ENCODE measurements at places on chromosomes 6 and 20.
A peak's percentile ranks its signal among the peaks of the same experiment; 100 is the strongest.

- no peak for DNase-seq
Measured at GRCh38 chr6:84137989-84138575, 89.4 kb downstream of the CEP162 start.

DNA sequence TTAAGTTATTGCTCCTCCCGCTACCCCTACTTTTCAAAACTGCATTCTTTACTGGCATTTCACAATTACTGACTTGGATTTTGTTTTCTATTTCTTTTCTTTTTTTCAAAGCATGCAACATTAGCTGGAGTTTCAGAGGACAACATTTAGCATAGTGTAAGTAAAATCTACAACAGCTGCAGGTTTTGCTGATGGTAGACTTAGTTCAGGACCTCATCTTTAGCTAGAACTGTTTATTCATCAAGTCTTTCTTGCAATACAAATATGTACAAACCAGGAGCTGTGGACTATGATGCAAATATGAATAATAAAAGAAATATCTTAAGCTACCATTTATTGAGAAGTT lies 728 bp upstream of the CEP162 start:
- no peak for DNase-seq

- no peak for DNase-seq
Measured at GRCh38 chr6:2714111-2714895, 36.4 kb downstream of the MYLK4 start.

DNA sequence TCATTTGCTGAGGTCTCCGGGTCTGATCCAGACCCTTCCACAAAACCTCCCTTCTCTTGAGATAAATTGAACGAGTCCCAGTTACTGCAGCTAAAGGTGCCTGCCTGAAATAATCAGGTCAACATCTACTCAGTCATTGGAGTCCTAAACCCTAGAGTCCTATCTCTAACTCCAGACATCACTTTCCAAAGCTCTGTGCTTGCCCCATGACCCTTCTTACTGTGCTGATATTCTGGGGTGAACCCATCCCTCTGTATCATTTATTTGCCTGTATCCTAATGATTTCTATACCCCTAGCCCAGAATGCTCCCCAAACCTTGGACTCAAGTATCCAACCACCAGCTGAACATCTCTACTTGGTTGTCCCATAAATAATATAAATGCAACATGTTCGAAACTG lies 35.7 kb downstream of the CD83 start:
- DNase-seq: no peak

- no peak for DNase-seq
Measured at GRCh38 chr6:121912905-121913304, 477.5 kb downstream of the GJA1 start.

GRCh38 chr6:161011492-161012480 lies 20.2 kb downstream of the MAP3K4 start:
- no peak for DNase-seq

GRCh38 chr6:136012198-136012887 lies 160.8 kb downstream of the PDE7B start:
- DNase-seq: no peak

DNA sequence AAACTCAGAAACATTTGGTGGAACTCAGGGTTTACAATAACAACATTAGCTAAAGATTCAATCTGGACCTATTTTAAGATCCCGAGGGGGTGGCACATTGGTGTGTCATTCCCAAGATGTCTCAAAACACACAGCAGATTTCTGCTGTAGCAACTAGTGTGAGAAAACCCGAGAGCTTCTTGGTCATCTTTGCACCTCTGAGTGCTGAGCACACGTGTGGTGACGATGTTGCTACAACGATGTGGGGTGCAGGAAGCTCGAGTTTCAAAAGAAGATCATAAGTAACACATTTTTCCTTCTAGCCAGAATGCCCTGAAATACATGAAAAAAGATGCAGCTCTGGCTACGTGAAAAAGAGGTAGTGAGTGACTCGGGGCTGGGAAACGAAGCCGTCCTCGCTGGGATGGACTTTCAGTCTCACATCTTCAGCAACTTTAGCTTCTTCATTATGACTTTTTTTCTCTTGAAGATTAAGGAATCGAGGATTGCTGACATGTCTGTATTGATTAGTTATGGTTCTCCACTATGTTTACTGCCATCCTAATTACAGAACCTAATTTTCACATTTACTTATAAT lies 1.5 kb downstream of the RAMACL start:
- no peak for DNase-seq

DNA sequence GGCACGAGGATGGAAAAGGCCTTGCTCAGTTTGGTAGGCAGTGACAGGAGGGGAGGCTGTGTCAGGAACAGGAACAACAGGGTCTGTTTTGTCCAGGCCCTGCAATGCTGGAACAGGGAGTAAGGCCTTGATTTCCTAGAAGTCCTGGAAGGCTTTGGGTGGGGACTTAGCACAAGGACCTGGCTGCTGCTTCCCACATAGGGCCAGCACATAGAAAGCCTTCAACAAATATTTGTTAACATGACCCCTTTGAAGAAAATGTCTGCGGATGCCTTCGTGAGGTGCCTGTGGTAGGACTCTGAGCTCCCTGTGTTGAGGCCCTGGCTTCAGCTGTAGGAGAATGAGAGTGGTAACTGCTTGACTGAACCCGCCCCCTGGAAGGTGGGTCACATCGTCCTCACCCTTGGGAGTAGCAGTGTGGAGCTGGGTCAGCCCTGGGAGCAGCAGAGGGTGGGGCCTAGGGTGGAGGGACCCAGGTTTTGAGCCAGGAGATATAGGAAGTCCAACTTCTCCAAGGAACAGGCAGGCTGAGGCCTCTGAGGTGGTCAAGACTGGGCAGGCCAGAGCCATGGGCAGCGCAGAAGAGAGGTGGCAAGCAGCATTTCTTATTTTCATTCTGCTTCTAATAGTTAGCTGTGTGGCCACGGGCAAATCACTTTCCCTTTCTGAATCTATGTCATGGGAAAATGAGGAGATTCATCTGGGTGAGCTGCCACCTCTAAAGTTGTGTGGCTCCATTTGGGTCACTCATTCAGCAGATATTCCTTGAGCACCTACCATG lies 50.0 kb downstream of the CNBD2 start:
- DNase-seq: no peak

- DNase-seq: no peak
Measured at GRCh38 chr6:25413207-25413905, 134.2 kb downstream of the CARMIL1 start.

GRCh38 chr6:63803371-63803770 lies 167.8 kb downstream of the PHF3 start:
- DNase-seq: no peak

GRCh38 chr6:143087856-143088255 lies 27.2 kb downstream of the AIG1 start:
- DNase-seq: no peak

- DNase-seq: no peak
Measured at GRCh38 chr6:158648682-158649131, 1.1 kb upstream of the SYTL3 start.

DNA sequence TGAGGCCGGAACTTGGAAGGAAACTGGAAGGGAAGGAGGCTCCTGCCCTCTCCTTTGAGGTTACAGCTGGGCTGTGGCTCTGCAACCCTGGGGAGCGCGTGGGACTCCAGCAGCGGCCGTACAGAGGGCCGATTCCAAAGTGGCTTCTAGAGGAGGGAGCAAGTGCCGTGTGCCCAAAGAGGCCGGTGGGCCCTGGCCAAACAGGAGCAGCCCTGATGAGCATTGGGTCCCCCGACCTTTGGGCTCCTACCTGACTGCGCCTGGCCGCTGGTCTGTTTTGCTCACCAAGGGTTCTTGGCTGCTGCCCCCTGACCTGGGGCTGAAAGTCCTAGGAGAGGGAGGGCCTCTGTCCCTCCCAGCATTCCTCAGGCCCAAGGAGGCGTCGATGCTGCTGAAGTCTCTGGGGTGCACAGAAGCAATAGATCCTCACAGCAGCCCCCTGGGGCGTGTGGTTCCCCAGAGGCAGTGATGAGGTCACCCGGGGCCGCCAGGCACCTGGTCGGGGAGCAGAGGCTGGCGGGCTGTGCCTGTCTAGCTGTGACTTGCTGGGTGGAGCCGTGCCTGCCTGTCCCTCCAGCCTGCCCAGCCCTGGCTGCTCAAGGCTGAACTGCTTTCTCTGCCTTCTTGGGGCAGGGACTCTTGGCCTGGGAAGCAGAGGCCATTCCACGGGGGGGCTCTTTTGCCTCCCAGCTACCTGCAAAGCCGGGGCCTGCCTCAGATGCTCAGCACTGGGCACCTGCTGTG lies 9.8 kb downstream of the RBM38 start:
- no peak for DNase-seq

GRCh38 chr20:46731770-46732169 lies 22.3 kb downstream of the SLC2A10 start:
- DNase-seq: no peak

- DNase-seq: no peak
Measured at GRCh38 chr20:23574977-23575376, 6.7 kb upstream of the CST9L start.

DNA sequence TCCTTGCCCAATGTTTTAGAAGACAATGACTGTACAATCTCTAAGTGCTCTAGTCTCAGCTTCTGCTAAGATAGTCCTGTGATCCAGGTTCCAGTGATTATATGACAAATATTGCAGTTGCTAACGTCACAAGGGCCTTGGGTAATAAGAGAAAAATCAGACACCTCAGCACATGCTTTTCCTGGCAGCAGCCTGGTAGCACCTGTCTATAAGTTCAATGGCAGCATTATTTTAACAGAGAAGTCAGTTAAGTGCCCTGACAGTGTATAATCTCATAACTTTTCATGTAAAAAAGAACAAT lies 121.3 kb upstream of the BCLAF1 start:
- DNase-seq: no peak

DNA sequence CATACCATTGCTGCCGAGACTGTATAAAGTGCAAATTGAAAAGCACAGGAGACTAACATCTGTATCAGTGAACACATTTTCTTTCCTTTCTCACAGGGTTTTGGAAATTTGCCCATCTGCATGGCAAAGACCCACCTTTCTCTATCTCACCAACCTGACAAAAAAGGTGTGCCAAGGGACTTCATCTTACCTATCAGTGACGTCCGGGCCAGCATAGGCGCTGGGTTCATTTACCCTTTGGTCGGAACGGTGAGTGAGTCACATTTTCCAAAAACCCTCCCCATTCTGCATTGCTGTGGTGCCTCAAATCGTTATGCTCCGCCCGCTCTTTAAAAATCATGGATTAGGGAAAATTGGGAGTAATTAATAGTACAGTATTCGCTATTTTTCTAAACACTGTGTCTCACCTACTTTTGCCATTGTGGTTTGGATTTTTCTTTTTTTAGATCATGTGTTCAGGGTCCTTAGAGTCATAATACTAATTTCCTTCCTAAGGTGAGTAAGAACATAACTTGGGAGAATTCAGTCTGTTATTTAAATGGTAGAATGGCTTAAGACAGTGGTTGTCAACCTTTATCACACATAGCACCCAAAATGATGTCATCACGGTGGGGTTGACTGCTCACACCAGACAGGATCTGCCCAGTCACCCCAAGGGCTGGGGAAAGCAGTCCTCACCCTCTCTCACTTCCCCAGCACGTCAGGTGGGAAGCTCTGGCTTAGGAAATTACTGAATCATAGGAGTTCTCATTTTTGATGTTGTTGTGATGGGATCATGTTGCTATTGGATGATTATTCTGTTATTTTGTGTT lies 171.6 kb downstream of the MTHFD1L start:
- no peak for DNase-seq

DNA sequence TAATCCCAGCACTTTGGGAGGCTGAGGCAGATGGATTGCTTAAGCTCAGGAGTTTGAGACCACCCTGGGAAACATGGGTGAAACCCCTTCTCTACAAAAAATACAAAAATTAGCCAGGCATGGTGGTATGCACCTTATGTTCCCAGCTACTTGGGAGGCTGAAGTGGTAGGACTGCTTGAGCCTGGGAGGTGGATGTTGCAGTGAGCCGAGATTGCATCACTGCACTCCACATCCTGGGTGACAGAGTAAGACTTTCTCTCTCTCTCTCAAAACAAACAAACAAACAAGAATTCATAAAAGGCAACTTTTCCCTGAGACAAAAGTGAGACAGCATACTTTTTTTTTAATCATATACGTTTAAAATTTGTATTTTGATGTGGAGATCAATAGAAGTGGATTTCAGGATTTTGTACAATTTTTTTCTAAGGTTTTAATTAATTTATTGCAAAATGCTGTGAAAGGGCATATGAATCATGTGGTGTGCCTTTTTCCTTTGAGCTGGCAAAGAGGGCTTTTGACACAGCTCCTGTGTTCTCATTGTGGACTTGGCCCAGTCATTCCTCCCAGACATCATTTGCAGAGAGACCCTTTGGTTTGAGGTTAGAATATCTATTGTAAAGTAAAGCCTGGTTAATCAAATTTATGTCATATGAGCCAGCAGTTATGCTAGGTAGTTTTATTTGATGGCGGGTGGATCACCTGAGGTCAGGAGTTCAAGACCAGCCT lies 77.1 kb downstream of the TULP4 start:
- DNase-seq: no peak

- no peak for DNase-seq
Measured at GRCh38 chr6:98041921-98042320, 758.9 kb upstream of the MMS22L start.

DNA sequence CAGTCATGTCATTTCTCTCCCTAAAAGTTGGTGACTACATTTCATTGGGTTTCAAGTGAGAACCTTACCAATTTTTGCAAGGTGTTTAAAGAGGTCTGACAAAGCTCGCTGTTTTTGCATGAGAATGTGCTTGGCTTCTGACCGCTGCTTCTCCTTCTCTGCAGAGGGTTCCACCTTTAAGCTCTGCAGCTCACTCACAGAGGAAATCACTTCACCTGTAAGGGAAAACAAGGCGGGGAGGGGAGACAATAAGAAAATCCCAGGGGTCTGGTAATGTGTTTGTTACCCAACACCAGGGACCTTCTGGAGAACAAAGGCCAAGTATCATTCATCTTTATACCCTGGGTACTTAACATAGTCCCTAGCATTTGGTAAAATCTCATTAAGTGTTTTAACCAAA lies 40.0 kb upstream of the LYRM2 start:
- DNase-seq: no peak

DNA sequence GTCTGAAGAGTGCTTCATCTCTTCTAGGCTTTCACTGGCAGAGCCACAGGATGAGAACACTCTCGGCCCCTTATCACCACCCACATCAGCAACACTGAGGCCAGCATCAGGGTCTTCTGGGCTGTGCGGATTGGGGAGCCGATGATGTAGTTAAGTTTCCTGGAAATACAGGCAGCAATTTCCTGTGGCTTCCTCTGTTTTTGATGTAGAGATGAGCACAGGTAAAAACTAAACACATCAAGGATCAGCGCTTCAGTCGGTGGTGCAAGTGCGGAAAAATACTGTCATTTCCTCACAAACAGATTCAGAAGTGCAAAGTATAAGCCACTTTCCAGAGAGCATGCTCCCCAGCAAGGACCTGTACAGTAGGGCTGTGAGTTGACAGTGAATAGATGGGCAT lies 62.6 kb downstream of the BACH2 start:
- peak; percentile 86 for DNase-seq

GRCh38 chr6:23077772-23078171 lies 508.4 kb downstream of the HDGFL1 start:
- DNase-seq: no peak

All from stimulated activated CD4-positive, alpha-beta T cell treated with anti-CD3 and anti-CD28 coated beads, Interleukin-4, amount 100 ng/mL, for 4 hours (primary cell).